ENCODE measurements at places on chromosomes 5 and 9.

- DNase-seq, result peak; percentile 49
Observed at GRCh38 chr5:139543423-139543991, 17.6 kb upstream of the UBE2D2 start.

DNA sequence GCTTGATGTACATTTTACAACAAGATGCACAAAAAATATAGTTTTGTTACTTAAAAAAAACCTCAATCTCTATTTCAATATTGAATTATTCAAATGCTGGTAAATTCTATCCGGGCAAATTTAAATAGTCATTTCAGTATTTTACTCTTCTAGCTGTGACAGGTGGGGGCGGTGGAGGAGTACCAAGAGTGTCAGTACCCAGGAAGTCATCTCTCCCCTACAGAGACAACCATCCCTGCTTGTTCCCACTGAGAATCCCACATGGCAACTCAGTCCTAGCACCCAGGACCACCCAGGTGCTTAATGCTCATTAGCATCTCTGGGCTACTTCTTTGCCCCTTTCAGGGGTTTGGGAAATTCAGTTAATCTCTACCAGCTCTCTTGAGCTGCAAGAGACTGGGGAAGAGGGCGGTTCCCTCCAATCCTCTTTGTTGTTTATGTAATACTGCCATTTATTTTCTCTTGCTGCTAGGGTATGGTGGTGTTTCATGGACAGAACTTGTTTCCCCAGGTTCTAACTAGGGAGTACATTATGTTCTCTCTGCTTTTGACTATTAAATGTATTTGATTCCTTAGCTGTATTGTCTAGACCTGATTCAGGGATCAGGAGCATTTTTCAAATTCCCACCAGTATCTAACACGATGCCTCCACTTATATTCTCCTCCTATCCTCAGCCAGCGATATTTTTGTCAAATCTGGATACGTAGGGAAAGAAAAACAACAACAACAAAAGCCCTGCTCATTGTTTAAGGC, 122.5 kb downstream of the CDH18 start:
- no peak for DNase-seq

DNA sequence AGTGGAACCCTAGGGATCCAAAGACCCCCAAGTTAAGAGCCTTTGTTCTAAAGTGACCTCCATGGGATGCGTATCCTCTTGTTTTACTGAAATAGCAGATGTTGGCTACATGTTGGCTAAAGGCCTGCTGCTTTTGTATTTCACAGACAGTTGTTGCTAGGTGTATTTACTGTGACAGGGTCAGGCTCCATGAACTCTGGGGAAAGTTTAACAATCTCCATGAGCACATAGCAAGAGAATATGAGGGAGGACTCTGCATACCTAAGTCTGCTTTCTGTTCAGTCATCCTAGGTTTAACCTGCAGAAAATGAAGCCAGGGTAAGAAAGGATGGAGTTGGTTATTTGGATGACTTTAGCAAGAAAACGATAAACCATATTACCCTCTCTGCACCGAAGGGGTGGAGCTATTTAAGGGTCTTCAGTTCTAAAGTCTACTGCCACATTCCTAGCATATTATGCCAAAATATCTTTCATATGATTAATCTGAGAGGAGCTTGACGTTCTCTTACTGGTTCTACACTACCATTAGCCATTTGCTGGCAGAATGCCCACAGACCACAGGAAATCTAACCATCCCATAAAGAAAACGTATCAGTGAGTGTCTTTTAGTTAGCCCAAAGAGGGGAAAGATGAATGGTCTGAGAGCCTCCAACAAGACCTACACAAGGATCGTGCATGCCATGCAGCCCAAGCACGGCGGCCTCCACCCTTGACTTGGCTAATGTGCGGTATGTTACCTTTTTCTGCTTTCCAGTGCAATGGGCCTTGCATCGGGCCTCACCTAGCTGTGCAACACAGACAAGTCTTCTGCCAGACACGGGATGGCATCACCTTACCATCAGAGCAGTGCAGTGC, 127.8 kb downstream of the SAXO1 start:
- no peak for DNase-seq

DNA sequence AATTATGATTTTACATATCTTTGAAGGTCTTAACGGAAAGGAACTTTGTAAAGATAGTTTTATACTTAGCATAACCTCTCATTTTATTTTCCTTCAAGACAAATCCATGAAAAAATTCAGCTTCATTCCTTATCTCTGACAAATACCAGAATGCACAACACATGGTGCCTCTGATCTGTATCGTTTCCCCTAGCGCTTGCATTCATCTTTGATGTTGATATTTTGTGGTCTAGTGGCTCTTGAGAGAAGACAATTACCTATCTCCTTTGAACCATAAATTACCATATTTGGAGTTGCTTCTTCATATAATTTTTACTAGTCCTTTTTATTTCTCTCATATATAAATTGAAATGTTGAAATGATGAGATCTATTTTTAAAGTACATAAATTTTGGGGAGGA, 551.3 kb downstream of the PDE4D start:
- DNase-seq, result no peak

DNA sequence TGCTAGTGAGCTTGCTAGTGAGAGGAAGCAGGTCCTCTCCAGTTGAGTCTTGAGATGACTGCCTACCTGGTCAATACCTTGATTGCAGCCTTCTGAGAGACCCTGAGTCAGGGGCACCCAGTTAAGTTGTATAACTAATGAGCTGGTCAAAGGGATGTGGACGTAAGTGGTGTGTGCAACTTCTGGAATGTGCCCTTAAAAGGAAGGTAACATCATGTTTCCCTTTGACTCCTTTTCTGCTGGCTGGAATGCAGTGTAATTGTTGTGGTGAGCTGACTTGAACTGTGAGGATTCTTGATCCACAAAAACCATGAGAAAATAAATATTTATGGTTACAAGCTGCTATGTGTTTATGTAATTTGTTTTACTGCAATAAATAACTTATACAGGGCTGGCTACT, 2.4 kb upstream of the SNX2 start:
- DNase-seq, result no peak

DNA sequence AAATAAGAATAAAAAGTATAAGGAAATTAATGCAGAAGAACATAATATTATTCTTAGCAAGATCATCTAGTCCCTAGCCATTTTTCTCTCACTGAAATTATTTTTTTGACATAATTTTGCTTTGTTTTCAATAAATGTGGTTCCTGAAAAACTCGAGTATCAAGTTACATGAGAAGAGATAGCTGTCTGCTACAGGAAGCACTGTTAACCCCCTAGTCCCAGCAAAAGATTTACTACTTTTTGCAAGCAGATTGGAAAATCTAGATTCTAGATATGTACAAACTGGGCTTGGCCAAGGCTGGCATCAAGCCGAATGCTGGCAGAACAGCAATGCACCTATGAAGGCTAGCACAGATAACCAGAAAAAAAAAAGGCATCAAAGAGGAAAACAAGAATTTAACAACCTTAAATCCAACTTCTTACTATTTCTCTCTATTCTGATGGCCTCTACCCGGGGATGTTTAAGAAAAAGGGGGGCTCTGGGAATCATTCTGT, 21.9 kb upstream of the ISCA1 start:
- DNase-seq, result no peak

DNA sequence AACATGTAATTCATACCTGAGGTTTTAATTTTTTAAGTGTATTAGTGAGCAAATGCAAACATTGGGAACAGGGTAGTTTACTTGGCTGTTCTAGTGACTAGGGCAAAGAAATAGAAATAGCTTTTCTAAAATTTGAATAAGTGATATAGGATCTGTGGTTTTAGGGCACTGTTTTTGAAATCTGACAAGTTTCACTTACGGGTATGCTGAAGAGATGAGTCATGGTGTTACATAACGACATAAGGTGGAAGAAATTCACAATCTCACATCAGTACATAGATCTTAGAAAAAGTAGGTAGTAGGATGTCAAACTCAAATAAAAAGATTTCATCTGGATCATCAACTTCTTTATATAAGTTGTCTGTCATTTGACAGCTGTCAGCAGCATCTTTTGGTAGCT, 772.3 kb downstream of the MAT2B start:
- DNase-seq, result no peak

DNA sequence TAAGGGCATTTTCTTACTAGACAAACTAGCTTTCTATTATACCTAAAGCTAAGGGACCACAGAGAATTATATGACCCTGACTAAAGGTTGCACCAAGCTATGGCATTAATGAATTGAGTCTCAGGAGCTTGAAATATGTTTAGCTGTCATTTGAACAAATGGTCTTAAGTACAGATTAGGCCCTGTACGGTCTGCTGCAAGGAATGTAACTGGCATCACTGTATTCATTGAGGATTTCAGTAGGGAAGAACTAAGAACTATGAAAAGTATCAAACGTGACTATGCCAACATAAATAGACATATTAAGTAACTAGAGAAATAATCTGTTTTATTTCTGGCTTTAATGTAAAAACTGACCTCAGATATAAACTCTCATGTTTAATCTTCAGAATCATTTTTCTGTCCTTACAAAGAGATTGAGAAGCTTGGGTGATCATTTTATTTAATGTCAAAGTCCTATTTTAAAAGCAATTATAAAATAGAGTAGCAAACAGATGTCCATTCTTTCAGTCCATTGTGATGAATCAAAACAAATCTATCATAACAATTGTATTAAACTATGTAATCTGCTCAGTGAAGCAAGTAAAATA, 845.9 kb downstream of the MAT2B start:
- no peak for DNase-seq

GRCh38 chr5:142938266-142938880, 168.2 kb downstream of the ARHGAP26 start:
- DNase-seq, result no peak

GRCh38 chr9:112403614-112404201, 23.8 kb downstream of the HSDL2 start:
- no peak for DNase-seq

DNA sequence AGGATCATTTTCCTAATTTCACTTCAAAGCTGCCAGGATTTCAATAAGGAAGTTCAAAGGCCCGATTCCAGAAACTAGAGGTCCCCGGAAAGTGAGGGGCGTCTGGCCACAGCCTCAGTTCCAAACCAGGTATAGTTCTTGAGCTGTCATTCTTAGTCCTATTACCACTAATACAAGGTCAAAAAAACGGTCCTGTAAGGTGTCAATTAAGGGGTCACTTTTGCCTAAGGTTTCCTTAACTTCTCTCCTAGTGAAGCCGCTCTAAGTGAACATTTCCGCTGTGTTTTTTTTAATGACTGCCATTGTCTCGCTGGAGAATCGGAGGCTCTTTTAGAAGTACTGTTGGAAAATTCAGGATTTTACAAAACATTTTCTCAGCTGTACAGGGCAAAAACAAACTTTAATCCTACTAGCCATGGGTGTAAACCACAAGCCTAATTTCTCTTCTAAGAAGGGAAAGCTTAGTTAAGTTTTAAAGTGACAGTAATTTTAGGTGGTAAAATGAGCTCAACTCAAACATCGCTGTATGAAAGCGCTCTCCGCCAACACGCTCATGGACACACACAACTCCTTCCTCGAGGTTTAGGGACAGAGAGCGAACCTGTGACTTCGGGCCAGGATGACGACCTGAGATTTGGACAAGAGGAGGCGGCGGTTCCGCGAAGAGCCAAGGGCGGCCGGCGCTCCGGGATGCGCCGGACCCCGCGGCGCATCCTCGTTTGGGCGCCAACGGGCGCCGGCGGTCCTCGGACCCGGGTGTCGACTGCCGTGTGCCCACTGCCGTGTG, 76.7 kb upstream of the IFNE start:
- no peak for DNase-seq

DNA sequence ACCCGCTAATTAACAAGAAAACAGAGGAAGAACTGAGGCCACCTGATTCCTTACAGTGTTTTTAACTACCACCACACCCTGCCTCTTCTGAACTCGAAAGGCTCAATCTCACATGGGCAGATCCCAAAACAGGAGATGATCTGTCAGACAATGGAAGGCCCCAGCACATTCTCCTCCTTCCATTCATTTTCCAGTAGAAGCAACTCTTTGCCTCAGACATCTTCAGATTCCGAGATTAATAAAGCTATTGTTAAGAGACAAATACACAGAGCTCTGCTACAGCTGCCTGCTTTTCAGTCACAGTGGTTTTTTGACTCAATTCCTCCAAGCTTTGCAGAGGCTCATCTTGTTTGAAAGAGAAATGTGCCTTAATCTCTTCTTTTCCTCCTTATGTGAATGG, 127.2 kb upstream of the ADAMTSL1 start:
- no peak for DNase-seq

GRCh38 chr5:58450811-58451629, 8.9 kb downstream of the PLK2 start:
- no peak for DNase-seq

Data from CD4-positive, alpha-beta T cell (primary cell).